ENCODE measurements at places on chromosomes 4 and X.

DNA sequence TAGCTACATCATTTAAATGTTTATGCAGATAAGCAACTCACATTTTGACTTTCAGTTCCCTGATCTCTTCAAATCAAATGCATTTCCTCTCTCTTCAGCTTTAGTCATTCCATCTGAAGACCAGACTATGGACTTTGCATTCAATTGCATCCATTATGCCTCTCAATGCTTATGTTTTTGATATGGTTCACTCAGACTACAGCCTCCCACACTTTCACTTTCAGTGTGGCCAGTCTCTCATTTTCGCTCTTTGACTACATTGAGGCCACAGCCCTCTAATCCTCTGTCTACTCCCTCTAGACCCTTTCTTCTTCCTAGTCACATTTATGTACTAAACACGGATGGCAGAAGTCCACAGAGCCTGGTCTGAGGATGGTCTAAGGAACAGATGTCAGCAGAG, 24.5 kb upstream of the VEGFC start:
- DNase-seq: no peak

DNA sequence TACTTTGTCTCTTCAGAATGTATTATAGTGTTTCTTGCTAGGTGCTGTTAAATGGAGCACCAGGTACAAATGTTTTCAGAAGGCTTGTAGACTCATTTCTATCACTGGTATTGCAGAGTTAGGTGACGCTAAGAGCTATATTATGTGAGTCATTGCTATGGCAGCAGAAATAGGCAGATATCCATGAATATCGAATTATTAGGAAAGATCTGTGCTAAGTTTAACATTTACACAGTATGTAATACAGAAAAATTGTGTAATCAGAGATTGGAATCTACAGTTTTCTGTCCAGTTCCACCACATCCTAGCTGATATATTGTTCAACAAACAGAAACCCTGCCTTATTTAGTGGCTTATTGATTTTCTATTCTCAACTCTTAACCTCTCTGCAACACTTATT, 1025.5 kb downstream of the STIM2 start:
- no peak for DNase-seq

GRCh38 chrX:2385224-2385623, 115.6 kb downstream of the DHRSX start:
- DNase-seq: no peak

DNA sequence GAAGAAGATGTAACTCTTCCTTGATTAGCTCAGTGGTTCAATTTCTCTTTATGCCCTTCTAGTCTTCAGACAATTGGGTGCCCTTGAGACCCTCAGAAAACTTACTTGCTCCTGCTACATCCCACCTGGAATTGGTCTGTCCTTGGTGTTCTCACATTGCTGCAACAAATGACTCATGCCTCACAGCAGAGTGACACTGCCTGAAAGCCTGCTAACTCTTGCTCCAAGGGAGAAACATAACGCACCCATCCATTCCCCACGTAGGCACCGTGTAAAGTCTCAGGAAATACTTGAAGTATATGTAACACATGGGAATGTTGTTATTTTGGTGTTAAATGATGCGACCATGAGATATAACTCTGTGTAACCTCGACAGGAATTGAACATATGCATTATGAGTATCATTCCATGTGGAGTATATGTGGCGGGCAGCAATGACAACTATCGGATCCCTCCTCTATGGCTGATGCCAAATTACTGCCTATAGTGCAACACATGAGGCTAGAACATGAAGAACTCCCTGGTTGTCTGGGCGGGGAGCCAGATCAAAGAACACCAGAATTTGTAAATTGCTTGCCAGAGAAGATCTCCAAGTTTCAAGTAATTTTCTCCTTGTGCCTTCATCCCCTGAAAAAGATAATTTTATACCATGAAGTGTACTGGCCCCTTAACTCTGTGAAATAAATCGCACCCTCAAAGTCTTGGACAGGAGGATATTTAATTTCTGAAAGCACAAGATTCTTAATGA, 231.3 kb upstream of the STK26 start:
- DNase-seq: no peak

GRCh38 chr4:110412354-110413065, 63.4 kb upstream of the ENPEP start:
- DNase-seq: no peak

GRCh38 chrX:129599499-129599898, 55.3 kb downstream of the APLN start:
- DNase-seq: no peak

DNA sequence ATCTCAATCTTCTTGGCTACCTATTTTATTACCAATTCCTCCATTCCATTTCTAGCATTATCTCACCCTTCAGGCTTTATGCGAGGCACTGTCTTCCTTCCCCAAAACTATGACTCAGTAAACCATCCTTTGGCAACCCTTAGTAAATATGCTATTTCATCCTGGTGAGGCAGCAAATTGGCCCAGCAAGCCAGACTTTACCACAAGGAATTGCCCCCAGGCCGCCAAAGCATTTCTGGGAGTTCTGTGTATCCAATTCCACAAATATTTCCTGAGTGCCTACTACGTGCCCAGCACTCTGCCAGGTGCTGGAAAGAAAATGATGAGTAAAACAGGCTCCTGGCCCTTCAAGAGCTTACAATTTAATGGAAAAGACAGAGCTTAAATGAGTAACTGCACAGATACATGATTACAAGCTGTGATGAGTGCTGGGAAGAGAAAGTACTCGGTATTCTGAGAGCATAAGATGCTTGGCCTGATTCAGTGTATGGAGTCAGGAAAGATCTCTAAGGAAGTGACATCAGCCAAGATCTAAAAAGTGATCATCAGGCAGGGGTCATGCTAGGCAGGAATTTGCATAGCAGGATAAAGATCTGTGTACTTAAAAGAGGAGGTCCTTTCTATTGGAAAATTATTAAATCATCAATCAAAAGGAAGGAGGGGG, 193.8 kb downstream of the ADAMTS3 start:
- DNase-seq: no peak

GRCh38 chr4:153116291-153116680, 88.0 kb upstream of the TRIM2 start:
- no peak for DNase-seq

- DNase-seq: no peak
These were observed 19.7 kb downstream of the SLAIN2 start for GRCh38 chr4:48361012-48361400.

DNA sequence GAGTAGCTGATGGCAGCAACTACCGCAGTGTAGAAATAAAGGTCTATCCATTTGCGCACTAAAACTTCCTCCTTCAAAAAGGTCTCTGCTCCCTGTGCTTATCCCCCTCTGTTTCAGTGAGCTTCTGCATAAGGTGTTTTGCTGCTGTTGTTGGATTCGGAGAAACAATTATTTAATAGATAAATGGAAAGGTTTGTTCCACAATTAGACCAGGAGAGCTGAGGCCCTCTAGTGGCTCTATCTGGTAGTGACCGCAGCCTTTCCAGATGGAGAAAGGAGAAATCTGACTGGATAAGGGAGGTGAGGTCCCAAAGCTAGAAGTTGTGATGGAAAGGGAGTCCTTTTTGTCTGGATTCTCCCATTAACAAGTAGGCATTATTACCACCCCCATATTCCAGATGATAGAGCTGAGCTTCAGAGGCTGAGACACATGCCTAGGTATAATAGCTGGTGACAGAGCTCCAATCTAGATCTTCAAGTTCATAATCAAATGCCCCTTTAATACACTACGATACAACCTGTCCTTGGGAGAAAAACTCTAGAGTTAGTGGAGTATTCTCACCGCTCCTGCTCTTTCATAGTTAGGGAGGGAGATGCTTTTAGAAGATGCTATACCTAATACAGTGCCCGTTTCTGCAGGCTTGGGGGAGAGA, 5.1 kb upstream of the GABRQ start:
- peak; percentile 20 for DNase-seq

DNA sequence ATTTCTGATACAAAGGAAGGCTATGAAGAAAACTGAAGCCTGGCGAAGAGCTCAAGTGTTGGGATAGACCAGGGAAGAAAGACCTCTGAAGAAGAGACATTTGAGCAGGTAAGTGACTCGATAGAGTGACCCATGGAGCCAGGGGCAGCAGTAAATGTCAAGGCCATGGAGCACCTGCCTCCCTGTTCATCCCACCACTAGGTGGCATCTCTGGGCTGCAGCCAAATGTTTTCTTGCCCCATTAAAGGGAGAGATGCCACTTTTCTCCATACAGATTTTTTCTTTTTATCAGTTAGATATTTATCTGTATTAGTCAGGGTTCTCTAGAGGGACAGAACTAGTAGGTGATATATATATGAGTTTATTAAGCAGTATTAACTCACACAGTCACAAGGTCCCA, 4.9 kb upstream of the ZNF81 start:
- peak; percentile 7 for DNase-seq

GRCh38 chr4:118087366-118087765, 53.1 kb downstream of the NDST3 start:
- no peak for DNase-seq

DNA sequence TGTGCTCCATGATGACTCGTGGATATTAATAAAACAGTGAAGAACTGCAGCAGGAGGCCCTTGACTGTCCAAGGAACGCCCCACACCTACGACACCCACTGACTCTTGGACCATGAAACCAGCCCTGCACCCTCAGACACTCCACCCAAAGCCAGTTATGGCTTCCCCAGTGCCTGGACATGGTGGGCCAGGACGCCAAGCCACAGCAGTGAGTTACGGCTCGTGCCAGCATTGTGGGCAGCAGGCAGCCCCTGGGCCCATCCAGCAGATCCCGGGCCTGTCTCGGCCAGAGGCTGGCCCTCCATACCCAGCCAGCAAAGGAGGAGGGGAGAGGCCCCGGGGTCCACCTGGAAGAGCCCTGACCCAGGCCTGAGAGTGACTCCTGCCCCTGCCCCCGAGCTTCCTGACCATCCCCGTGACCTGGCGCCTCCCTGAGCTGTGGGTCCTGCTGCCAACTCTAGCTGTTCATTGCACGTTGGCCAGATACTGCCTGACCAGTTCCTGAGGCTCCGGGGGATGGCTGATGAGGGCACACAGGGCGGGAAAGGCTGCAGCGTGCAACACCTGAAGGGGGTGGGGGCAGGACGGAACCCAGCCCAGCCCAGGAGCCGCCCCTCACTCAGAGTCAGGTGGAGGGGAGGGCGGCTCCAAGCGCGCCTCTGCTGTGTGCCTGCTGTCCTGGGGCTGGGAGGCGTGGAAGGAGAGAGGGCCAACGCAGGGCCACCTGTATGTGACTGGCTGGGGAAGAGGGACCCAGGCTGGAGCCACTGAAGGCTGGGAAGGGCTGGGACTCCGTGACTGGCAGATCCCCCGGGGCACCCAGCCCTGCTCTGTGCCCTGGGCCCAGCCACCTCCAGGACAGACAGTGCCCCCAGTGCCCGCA, 739 bp downstream of the SLC49A3 start:
- no peak for DNase-seq

DNA sequence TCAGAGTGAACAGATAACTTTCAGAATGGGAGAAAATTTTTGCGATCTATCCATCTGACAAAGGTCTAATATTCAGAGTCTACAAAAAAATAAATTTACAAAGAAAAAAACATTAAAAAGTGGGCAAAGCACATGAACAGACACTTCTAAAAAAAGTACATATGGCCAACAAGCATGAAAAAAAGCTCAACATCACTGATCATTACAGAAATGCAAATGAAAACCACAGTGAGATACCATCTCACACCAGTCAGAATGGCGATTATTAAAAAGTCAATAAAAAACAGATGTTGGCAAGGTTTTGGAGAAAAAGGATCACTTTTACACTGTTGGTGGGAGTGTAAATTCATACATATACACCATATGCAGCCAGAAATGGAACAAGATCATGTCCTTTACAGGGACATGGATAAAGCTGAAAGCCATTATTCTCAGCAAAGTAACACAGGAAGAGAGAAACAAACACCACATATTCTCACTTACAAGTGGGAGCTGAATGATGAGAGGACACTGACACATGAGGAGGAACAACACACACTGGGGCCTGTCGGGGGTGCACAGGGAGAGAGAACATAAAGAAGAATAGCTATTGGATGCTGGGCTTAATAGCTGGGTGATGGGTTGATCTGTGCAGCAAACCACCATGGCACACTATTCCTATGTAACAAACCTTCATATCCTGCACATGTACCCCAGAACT, 41.6 kb upstream of the ITM2A start:
- DNase-seq: no peak

DNA sequence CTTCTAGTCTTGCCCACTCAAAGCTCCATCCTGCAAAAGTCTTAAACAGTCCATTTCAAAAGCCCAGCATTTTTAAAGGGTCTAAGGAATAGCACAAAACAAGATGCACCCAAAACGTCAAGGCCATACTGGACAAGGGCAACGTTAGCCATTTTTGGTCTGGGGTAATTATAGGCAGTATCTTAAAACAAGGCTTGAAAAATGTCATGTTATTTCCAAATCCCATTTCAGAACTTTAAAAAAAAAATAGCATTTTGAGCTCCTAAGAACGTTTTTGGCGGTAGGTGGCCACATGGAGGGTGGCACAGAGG, 584 bp upstream of the TMEM165 start:
- DNase-seq: no peak

- no peak for DNase-seq
These were observed 39.1 kb downstream of the ADGRL3 start for GRCh38 chr4:61239250-61239649.

DNA sequence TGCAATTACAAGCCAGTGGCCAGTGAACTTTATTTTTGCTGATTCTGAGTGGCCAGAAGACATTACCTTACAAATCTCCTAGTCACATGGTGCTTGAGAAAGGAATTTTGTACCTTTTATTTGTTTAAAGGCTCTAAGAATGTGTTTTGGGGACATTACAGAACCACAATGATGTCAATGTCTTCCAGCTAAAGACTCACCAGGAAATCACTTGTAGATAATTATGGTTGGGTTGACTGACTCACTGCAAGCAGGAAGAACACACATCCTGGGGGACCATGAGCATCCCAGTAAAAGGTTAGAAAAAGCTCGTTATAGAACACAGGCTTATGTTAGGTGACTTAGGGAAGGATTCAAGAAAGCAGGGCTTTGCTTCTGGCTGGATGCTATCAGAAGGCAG, 119.4 kb upstream of the FAM9B start:
- DNase-seq: no peak

DNA sequence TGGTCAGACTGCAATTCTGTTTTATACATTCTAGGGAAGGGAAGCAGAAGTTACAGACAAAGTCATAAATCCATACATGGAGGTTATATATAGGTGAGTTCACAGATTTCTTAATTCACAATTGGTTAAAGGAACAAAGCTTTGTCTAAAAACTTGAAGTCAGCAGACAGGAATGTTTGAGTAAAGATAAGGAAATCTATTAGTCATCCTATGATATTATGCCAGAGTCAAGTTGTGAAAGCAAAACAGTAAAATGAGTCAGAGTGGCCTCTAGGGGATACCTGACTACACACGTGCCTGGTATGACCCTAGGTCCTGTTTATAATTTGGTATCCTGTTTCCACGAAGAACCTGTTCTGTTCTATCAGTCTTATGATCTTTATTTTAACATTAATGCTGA, 31.5 kb downstream of the ACTRT1 start:
- DNase-seq: no peak

GRCh38 chrX:66074920-66075879, 35.3 kb upstream of the VSIG4 start:
- peak; percentile 18 for DNase-seq

GRCh38 chr4:113636438-113636818, 125.1 kb downstream of the CAMK2D start:
- no peak for DNase-seq

GRCh38 chrX:136710325-136710951, 62.5 kb downstream of the CD40LG start:
- no peak for DNase-seq

All from stimulated activated CD4-positive, alpha-beta T cell treated with anti-CD3 and anti-CD28 coated beads, Interleukin-1b, Interleukin-23, amount 100 ng/mL, for 4 hours (primary cell).